ENCODE measurements at places on chromosomes 7 and 10.

GRCh38 chr10:128725531-128725930 is 599.3 kb upstream of the MKI67 start:
- no peak for DNase-seq

DNA sequence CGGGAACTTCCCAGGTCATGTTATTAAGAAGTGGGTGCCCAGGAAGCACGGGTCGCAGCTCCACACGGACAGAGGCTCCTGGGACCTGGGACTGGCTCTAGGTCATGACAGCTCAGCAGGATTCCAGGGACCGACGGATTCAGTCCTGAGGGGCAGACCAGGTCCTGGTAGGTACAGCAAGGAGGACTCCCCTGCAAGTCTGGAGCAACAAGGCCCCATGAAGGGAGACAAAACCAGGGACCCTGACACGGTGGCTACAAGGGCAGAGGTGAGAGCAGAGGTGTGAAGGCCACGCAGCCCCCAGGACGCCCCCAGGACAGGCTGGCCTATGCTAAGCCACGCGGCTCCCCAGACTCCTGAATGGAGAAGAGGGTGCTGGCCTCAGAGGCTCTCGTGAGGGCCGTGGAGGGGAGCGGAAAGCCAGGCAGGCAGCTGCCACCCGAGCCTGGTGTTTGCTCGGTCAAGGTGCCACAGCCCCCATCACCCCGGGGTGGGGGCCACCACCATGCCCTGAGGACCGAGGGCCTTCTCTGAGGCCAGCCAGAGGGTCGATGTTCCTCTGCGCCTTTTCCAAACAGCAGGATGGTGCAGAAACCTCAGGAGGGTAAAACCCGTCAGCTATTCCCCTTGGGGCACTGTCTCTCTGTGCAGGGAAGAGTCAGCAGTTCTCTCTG is 348.9 kb downstream of the PTPRN2 start:
- no peak for DNase-seq

DNA sequence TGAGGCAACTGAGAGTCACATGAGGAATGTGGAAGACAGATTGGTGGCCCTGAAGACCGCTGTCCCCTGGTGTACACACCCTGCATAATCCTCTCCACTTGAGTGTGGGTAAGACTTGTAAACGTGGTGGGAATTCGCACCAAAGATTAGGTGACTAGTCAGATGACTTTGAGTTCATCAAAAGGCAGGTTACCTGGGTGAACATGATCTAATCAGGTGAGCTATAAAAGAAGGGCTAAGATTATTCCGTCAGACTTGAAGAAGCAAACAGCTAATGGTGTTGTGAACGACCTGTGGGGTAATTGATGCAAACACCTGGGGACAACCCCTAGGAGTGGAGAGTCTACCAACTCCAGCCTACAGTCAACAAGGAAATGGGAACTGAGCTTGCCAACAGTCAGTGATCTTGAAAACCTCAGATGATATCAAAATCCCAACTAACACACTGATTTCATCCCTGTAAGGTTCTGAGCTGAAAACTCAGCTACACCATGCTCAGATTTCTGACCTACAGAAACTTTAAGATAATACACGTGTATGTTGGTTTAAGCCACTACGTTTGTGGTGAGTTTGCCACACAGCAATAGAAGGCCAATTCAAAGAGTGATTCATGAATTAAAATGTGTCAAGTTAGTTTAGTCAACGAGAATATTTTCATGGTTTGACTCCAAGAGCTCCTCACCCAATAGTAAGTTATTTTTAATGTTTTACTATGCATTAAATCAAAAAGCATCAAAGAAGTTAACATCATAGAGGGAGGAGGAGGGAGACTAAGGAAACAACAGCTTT is 16.7 kb downstream of the PRTFDC1 start:
- DNase-seq: no peak

DNA sequence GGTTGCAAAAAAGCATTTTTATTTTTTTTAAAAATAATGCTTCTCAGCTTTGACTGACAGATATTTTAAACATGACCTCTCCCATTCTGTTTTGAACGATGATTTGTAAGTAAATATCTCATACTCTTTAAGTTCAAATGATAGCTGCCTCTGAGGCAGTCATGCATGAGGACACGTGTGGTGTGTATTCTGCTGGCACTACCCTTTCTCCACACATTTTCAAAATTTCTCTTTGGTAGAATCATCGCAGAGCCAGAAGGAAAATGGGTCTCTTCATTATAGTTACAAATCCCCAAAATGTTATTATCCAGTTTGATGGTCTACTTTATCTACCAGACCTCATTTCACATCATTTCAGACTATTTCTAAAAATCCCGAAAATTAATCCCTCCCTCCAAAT is 55.1 kb downstream of the FZD1 start:
- DNase-seq: no peak

DNA sequence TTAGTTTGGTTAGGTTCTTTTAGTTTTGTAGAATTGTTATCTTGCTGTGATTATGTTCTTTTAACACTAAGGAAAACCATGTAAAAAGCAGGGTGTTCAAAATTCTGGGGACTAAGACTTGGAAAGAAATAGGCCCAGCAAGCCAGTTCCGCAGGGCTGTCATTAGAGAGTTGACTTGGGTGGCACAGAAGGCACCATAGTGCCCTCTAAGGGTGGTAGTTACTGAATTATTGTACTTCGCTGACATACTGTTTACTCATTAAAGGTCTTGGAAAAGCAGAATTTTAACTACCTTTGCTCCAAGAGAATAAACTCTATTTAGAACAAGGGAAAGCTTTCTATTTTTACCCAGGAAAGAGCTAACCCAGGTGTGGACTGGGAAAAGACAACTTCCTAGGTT is 86.5 kb downstream of the OTUD1 start:
- no peak for DNase-seq

DNA sequence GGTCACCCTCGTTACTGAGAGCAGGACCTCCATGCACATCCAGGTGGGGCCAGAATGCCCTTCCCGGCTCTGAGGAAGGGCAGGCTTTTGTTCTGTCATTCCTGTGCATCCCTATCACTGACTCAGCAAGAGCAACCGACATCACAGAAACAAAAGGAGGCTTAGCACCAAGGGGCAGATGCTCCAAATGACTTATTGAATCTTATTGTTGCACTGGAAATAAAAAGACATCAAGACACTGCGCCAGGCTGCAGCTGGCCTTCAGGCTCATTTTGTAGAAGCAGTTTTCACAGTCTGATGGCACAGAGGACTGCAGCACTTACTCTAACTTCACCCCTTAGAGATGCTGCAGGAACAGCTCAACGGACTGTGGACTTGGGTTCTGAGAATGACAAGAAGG is 126.4 kb downstream of the PAXIP1 start:
- no peak for DNase-seq

DNA sequence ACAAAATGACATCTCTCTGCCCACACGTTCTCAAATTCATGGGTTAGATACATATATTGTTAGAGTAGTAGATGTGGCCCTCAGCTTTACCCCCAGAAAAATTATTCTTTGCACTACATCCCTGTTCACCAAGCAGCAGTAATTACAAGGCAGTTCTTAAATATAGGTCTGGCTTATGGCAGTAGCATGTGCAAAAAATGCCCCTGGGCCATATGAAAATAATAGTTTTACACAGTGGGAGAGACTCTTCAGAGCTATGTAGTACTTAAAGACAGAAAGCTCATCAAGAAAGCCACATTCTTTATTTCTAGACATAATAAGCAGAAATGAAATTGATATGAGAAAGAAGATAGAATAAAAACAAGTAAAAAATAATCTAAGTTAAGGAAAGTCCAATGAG is 196.3 kb upstream of the FOXP2 start:
- no peak for DNase-seq

GRCh38 chr10:84540022-84540616 is 211.7 kb downstream of the CCSER2 start:
- no peak for DNase-seq

GRCh38 chr10:42951486-42952251 is 125.2 kb upstream of the RET start:
- DNase-seq: no peak

GRCh38 chr10:35268791-35269257 is 67.5 kb upstream of the CCNY start:
- no peak for DNase-seq

- no peak for DNase-seq
Observed at GRCh38 chr10:10684972-10685371, 332.7 kb upstream of the CELF2 start.

- DNase-seq: no peak
Observed at GRCh38 chr10:22174442-22174841, 43.4 kb downstream of the EBLN1 start.

DNA sequence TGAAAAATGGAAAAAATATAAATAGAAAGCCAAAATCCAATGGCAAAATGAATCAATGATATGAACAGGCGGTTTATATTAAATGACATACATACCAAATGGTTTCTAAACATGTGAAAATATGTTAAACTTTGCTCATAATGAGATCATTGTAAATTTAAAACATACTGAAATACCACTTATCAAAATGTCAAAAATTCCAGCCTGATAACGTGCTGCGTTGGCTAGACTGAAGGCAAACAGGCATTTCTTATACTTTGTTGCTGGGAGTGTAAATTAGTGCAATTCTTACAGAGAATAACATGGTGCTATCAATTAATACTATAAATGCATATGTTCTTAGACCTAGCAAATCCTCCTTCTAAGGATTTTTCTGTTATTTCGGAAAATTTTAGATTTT is 225.8 kb upstream of the FAM3C start:
- DNase-seq: no peak
